Epithelial cell of esophagus (primary cell): ENCODE measurements at places on chromosomes 7 and 10.

DNA sequence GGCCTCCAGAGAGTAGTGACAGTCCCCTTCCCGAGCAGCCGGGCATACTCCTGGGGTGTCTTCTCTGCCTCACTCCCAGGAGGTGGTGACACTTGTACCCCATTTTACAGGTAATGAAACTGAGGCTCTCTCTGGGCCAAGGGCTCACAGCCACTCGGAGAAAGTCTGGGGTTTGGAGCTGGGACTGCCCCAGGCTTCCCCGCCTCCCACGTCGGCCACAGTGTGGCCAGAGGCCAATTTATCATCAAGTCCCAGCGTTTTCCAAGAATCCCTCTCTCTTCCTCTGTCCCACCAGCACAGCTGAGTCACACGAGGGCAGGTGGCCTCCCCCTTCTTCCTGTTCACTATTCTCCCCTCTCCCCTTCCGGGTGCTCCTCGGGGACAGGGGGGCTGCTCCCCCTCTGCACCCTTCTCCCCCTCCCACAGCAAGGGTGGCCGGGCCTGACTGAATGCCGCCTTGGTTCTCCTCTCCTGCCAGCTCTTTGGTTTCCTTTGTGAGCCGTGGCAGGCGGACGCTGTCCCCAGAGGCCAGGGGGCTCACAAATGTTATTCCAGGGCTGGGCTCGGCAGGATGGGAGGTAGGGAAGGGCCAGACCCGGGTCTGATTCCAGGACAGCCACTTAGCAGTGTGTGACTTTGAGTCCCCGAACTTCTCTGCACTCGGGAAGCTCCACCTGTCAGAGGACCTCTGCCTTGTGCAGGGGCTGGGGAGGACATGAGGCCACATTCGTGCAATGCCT lies 17.7 kb downstream of the CLIP2 start:
- peak; percentile 47 for DNase-seq

DNA sequence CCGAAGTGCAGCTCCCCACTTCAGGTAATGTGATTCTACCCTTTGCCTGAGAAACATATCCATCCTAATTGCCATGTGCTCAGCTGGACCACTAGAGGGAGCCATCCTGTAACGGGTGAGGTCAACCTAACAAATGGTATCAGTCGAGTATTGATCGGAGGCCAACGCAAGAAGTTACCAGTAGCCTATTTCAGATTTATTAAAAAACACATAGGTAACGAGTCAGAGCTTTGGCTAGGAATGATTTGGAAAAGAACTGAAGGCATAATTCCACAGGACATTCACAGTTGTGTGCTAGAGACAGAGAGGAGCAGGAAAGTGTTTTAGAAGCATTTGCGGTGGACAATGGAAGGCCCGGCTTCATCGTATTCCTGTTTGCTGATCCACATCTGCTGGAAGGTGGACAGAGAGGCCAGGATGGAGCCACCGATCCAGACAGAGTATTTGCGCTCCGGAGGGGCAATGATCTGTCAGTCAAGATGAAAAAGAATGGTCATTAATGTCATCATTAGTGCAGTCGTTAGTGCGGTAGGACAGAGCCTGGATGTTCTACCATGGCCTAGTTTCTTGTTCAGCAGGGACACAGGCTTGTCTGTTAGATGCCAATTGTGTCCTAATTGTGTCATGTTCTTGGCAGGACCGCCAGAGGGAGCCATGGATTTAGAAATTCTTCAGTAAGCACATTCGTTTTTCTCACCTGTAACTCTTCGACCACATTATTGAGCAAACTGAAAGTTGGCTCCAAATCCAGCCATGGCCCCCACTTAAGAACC lies 17.5 kb downstream of the ACTA2 start:
- DNase-seq: peak; percentile 89

GRCh38 chr7:3591944-3592343 lies 290.9 kb downstream of the SDK1 start:
- no peak for DNase-seq

DNA sequence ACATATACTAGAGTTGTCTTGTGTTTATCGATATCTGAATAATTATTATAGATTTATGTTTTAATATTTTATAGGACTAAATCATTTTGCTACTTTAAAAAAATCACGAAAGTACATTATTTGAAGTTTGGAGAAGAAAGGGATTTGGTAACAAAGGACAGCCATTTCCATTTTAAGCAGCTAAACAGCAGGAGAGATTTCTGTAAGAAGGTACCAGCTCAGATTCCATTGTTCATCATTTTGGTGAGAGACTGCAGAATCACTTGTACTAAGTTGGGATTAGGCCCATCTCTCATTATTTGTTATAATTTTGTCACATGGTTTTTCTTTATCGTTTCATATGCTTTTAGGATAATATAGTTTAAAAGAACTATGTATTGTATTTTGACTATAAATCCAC lies 46.7 kb downstream of the PALS2 start:
- no peak for DNase-seq

GRCh38 chr7:90536449-90536848 lies 59.7 kb upstream of the CDK14 start:
- DNase-seq: no peak

DNA sequence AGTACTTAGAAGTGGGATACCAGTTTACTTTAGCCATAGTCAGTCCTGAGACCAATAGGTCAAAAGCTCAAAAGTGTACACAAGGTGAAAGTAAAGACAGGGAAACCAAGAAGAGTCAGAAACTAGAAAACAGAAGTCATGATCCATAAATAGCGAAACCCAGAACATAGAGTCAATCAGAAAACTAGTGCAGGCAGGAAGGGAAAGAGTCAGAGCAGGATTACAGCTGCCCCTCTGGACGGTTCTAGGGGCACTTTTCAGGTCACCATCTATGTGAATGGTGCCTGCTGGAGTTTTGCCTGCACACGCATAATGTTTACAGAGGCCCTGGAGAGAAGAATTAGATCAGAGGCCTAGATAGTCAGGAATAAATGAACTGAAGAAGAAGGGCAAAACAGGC lies 22.4 kb upstream of the DMTF1 start:
- DNase-seq: no peak

GRCh38 chr10:70772627-70773026 lies 12.6 kb downstream of the TBATA start:
- DNase-seq: no peak

DNA sequence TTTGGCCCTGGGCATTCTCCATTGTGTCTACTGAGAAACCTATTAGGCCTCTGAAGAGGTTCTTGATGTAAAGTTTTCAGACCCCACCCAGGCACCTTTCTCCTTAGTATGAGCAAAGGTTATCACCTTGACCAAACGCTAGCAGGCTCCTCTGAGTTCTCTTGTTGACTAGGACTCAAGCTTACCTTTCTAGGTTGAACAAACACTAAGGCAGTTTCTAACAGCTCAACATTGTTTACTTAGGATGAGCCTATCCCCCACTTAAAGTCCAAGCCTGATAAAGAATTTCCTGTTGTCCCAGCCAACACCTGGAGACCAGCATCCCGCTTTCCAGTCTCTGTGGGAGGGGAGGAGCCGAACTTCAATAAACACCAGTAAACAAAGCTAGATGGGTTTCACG lies 26.3 kb upstream of the ITGB8 start:
- DNase-seq: peak; percentile 3

- DNase-seq: peak; percentile 80
Observed at GRCh38 chr10:96395931-96396877, 37.4 kb upstream of the OPALIN start.

DNA sequence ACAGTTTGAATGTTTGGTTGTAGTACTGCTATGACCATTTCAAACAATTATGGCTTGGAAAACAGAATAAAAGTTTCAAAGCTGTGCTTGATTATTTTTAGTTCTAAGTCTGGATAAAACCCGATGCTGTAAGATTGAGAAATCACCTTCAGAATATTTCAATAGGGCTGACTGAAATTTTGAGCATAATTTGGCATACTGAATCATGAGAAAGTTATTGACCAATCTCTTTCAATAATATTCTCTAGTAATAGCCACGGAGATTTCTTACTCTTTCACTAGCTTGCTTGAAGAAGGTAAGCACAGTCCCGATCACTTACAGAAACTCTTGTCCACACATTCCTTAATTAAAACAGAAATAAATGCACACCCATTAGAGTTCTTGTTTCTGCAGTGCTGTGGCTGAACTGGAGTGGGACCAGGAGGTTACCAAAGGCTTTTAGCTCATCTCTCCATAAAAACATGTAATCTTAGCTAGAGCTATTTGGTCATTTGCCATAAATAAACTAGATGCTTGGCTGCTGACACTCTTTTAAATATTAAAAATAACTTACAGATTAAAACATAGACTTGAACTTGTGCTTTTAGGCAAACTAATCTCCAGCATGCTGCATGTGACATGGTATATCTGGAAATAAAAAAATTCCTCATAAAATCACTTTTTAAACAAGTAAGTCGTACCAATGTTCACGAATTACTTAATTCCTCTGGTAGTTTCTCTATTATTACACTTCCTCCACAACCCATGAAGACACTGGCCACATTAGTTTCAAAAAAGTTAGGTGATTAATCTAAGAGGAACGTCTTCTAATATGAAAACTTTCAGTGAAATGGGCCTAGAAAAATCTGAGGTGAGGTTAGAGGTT lies 97.8 kb downstream of the AGMO start:
- DNase-seq: no peak

DNA sequence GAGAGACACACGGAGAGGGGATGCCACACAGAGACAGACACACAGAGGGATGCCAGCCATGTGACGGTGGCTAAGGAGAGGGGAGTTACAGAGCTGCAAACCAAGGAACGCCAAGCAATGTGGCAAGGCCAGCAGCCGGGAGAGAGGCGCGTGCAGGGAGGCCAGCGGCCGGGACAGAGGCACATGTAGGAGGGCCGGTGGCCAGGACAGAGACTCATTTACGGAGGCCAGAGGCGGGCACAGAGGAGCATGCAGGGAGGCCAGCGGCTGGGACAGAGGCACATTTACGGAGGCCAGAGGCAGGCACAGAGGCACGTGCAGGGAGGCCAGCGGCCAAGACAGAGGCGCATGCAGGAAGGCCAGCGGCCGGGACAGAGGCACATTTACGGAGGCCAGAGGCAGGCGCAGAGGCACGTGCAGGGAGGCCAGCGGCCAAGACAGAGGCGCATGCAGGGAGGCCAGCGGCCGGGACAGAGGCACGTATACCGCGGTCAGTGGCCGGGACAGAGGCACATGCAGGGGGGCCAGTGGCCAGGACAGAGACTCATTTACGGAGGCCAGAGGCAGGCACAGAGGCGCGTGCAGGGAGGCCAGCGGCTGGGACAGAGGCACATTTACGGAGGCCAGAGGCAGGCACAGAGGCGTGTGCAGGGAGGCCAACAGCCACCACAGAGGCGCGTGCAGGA lies 40.4 kb downstream of the INSIG1 start:
- DNase-seq: no peak

DNA sequence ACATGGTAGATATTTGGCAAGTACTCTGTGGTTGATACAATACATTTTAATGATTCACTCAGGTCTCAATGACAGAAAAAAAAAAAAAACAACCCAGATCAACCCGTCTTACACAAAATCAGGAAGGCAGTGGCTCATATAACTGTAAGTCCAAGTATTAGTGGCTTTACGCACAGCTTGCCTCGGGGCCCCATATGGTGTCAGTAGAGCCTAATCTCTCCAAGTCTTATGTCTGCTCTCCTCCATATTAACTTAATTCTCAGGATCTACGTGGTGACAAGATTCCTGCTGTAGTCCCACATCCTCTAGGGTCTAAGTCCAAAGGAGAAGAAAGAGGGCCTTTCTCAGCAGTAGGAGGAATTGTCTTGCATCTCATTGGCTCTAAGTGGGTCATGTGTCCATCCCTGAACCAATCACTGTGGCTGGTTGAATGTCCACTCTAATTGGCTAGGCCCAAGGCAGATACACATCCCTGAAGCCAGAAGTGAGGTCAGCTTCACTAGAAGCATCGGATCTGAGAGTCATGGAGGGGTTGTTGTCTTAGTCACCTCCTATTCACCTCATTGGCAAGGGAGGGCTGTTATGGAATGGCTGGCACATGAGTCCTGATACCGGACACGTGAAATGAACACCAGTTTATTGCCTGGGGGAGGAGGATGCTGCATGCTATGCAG lies 20.5 kb upstream of the PLPP4 start:
- no peak for DNase-seq

- no peak for DNase-seq
Observed at GRCh38 chr7:98795741-98796493, 73.9 kb downstream of the TMEM130 start.

- no peak for DNase-seq
Observed at GRCh38 chr7:67913604-67914003, 917.0 kb downstream of the TYW1 start.

- DNase-seq: no peak
Observed at GRCh38 chr7:117095055-117095454, 141.8 kb downstream of the ST7 start.

DNA sequence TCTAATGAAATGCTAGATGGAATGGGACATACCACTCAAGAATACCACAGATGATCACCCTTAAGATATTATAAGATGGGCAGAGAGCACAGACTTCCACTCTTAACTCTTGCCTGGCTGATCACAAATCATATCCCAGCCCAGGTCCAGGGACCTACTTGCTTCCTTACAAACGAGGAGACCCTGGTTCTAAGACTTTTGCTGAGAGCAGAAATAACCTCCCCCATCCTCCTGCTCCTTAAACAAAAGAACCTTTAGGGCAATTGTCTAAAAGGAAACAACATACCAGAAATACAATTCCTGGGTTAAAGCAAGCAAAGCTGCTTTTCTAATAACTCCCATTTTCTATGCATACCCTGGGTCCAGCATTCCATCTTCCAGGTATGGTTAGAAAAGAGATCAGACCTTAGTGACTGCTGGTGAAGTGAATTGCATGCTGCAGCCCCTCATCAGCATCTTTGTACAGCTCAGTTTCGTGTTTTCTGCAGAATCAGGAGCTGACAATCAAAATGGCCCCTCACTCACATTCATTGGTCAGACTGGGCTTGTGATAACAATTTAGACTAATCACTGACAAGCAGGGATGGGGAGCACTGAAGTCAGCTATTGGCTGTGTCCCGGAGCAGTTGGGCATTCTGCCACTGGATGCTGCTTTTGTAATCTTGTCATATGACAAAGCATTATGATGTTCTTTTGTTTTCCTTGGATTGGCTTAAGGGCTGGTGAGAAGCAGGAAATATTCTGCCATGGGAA lies 14.6 kb downstream of the IFIT3 start:
- DNase-seq: peak; percentile 78

GRCh38 chr10:72011976-72012512 lies 47.8 kb downstream of the CHST3 start:
- no peak for DNase-seq

- no peak for DNase-seq
Observed at GRCh38 chr10:43928425-43928968, 279.8 kb upstream of the ZNF32 start.

GRCh38 chr10:33478089-33478674 lies 143.7 kb upstream of the NRP1 start:
- no peak for DNase-seq
